ENCODE measurements at places on chromosomes 12 and 14.

- DNase-seq, result no peak
These were observed 50.1 kb downstream of the TMX1 start for GRCh38 chr14:51290132-51290531.

GRCh38 chr14:72433511-72433910 lies 460.4 kb downstream of the DPF3 start:
- no peak for DNase-seq

DNA sequence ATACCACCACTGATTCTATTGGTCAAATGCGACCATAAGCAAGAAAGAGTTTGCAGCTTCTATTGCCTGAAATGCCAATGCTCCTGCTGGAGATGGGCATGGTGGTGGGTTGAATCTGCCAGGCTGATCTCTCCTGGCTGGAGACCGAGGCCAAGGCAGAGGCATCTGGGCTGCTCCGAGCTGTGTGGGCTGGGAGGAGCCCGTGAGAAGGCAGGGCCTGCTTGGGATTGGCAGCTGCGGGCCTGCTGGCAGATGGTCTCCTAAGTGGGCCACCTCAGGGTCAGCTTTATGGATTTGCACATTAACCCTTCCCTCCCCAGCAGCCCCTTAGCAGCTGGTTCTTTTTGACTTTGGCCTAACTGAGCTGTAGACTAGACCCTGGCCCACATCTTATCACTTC lies 25.4 kb downstream of the SRRM4 start:
- DNase-seq, result peak; percentile 88

DNA sequence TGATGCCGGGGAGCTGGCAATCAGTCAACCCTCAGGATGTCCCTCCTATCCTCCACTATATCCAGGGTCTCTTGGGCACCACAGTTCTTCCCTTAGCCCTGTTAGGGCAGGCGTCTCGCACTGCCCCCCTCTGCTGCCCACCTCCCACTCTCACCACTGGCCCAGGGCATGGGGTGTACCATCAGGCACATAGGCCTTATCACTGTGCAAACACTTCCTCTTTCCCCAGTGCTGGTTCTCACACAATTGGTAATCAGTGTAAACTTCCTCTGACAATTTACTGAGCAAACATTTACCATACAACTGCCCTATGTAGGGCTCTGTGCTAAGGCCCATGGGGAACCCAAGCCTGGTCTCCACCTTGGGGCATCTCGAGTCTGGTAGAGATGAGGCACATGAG lies 20.1 kb upstream of the TMED10 start:
- DNase-seq, result no peak

- no peak for DNase-seq
These were observed 28.2 kb downstream of the PTPRQ start for GRCh38 chr12:80472236-80472635.

GRCh38 chr12:16605642-16606116 lies 283 bp downstream of the LMO3 start:
- DNase-seq, result peak; percentile 67

- DNase-seq, result no peak
These were observed 238.1 kb downstream of the SLC2A13 start for GRCh38 chr12:39867631-39868327.

- DNase-seq, result no peak
These were observed 5.0 kb upstream of the KCNK13 start for GRCh38 chr14:90056826-90057225.

DNA sequence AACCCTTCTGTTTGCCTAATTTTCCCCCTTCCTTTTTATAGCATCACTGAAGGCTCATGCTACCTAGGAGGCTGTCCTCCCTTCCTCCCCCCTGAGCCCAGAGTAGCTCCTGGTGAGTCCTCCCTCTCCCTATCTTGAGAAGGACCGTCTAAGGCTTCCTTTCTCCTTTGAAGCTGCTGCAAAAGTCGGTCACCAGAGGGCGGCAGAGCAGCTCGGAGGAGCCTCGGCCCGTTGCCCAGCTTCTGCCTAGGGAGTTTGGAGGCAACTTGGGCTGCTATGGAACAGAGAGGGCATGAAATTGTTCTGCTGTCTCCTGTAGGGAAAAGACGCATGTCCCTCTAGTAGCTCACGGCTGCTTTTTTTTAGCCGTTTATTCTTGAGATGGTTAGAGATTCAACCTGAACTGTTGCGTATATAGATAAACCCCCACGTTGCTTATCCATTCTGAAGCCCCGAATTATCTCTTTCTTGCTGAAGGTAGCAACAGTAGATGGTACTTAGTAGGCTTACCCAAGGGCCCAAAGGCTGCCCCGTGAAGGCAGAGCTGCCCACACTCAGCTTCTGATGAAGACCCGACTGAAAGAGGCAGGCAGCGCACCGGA lies 5.7 kb downstream of the WNT5B start:
- DNase-seq, result peak; percentile 89

GRCh38 chr14:22531451-22532344 lies 57.3 kb downstream of the DAD1 start:
- DNase-seq, result no peak

DNA sequence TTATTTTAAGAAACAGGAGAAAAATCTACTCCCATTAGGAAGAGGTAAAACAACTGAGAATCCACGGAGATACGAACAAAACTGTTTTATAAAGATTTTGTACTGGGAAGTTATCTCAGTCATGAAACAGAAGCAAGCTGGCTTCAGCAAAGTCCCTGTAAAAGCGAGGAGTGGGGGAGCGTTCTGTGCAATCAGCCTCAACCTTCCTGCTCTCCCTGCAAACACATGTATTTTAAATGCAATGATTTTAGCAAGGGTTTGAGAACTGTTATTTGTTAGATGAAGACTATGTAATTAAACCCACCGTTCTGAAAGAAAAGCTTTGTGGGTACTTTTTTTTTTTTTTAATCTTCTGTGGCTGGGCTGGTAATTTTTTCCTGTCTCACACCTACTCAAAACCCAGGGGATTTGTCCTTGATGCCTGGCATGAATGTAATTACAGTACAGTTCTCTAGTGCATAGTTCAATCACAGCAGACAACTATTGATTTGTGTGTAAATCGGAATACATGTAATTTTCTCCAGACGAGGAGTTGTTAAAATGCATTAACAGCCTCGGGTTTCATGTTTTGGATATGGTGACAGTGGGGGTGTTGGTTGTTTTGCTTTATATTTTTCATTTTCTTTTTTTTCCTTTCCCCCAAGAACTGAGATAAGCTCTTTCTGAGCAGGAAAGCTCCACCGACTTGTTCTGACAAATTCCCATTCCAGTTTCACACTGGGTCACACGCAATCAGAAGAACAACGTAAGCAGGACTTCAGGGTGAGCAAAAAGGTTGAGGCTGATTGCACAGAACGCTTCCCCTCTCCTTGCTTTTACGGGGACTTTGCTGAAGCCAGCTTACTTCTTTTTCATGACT lies 153.6 kb downstream of the PHLDA1 start:
- DNase-seq, result peak; percentile 77

DNA sequence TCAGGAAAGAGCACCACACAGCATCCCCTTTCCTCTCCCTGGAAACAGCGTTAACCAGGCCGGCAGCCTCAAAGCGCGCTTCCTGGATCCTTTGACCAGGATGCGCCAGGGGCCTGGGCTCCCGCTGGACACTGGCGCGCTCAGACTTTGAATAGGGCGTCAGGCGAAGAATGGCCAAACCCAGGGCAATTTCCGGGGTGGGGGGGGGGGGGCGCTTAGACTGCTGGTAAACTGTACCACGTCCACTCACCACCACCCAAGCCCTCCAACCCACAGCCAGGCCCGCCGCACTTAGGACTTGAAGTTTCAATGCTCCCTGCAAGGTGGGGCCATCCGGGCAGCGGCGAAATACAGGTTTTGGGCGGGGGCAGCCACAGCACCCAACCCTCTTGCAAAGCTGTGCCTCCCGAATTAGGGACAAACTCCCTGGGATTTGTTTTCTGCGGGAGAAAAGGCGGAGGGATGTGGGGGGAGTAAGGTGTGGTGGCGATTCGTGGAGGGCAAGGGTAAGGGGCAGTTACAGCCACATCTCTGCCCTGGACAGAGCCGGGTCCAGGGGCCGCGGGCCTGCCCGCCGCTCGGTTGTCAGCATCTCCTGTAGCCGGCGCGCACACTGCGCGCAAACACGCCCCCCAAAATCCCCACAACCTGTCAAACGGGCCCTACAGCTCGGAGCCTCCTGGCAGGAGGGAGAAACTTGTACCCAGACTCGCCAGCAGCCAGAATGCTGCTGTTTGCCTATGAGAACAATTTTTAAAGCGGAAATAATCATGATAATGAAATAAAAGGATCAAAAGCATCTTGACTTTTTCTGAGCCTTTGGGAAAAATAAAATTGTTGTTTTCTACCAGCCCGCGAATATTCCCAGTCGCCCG lies 958 bp downstream of the RTN1 start:
- DNase-seq, result peak; percentile 63

DNA sequence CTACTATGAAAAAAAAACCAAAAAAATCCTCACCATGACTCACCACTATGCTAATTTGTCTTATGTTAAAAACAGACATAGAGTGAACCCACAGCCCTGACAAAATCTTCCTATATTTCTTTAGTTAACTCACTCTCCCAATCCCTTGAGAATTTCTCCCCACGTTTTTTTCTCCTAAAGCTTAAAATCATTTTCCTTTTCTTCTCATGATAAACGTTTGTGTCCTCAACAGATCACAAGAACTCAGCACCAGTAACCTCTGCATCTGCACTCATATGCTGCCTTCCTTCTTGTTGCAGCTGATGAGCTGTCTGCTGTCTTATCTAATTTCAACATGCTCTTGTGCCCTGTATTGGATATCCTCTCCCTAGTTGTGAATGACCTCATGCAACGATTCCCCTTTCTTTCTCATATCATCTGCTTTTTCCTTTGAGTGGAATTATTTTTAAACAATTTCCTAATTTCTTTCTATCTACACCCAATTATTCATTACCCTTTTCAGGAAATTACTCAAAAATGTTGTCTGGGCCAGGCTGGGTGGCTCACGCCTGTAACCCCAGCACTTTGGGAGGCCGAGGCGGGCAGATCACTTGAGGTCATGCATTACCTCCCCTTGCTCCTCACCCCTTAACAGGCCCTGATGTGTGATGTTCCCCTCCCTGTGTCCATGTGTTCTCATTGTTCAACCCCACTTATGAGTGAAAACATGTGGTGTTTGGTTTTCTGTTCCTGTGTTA lies 427.5 kb upstream of the MGAT4C start:
- DNase-seq, result no peak

- no peak for DNase-seq
These were observed 26.6 kb upstream of the APPL2 start for GRCh38 chr12:105262461-105263184.

DNA sequence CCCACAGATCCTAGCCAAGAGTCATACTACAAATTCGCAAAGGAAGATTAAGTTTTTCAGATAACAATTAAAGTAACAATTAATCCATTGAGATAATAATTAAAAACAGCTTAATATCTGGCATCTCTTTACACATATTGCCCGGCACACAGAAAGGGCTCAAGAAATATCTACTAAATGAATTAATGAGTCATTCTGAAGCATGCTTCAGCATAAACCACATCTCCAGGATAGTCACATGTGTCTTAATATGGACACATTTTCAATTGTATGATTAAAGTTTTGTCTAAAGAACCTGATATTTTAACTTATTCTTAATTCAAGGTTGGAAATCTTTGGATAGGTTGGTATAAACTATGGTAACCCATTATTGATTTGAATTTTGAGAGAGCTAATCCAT lies 9.6 kb downstream of the ITPR2 start:
- no peak for DNase-seq

GRCh38 chr14:101071493-101071906 lies 168.0 kb upstream of the RTL1 start:
- DNase-seq, result no peak

DNA sequence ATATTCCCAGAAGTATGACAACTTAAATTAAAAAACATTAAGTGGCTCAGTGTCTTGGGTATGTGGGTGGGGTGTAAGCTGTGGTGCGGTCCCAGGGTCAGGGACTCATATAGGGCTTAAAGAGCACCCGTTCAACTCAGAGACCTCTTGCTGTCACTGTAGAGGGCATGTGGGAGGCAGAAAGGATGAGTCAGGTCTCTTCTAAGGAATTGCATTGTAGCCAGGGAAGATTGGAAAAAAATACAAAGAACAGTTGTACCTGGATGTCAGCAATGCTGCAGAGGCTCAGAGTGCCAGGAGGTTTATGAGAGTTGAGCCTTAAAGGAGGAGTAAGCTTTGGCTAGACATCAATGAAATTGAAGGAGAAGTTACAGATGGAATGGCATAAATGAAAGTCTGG lies 104.1 kb downstream of the MYRFL start:
- no peak for DNase-seq

DNA sequence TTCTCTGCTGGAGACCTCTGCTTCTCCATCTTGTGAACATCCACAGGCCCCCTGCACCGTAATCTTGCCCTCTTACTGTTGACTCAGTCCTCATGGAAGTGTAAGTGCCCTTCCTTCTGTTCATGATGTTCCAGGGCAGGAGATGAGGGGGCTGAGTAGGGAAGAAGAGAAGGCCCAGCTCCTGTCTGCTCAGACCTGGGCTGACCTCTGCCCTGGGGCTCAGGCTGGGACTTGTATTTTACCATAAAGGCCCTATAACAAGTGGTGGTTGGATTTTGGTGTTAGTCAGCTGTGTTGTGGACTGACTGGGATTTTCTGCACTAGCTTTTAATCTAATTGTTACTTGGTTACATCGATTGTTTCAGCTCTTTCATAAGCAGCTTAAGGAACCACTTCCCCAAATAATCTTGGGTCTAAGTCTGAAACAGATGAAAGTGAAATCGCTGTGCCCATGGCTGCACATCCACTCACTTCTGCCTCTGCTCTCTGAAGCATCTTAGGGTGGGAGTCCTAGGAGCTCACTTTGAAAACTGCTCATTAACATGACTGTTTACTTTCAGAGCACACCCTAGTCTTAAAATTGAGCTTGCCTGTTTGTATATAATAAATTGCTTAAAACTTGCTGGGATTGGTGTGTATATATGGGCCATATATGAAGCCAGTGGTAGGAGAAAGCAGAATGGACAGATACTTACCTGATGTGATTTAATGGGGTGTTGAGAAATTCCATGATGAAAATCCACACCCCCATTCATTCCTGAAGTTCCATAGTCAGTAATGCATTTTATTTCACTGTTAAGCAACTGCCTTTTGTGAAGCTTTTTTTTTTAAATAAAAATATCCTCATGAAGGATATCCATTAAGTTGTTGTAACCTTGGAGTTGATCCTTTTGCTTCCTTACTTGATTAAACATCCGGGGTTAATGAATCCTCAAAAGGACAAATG lies 17.7 kb downstream of the C12orf71 start:
- no peak for DNase-seq

GRCh38 chr14:50670196-50670865 lies 2.2 kb upstream of the SAV1 start:
- no peak for DNase-seq

DNA sequence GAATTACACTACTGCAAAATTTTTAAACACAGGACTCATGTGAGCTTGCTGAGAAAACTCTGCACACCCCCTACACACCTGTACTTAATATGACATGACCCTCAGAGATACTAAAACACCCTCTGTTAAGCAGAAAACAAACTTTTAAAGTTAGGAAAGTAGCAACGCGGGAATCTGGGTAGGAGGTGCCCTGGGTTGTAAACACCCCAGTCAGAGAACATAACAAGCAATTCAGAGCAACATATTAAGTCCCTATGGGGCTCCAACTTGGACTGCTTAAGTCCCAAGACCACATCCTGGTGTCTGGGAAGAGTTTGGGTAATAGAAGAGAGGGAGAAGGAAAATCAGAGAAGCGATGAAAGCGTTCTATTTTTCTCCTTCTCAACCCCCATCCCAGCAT lies 1.2 kb downstream of the ATF7 start:
- DNase-seq, result no peak

- DNase-seq, result no peak
These were observed 66.9 kb upstream of the ACTN1 start for GRCh38 chr14:69045857-69046475.

GRCh38 chr12:106048676-106049075 lies 90.1 kb downstream of the NUAK1 start:
- DNase-seq, result peak; percentile 93

GRCh38 chr14:99731547-99732435 lies 47.7 kb downstream of the CYP46A1 start:
- DNase-seq, result no peak

Data from brain (organoid and tissue), 16 donors.